Karpas-422 (cell line): ENCODE measurements at places on chromosomes 4 and X.

GRCh38 chr4:24015782-24016181, 125.9 kb upstream of the PPARGC1A start:
- DNase-seq: no peak

- DNase-seq: no peak
These were observed 500.9 kb upstream of the FAT1 start for GRCh38 chr4:187224560-187224959.

GRCh38 chr4:156252358-156252921, 298.8 kb upstream of the CTSO start:
- no peak for DNase-seq

DNA sequence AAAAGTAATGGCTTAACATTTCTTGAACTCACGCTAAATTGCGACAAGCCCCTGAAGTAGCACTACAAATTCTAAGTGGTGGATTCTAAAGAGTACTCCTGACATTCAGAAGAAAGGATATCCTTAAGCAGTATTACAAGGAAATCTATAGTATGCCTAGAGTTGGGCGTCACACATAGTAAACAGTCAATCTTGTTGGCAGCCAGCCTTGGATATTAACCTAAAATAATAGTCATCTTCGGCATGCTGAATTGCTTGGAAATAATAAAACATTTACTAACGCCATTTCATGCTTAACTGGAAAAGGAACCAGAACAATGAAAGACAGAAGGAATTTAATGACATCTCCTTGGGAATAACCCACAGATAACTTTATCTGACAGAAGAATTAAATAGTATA, 18.6 kb downstream of the ATP8A1 start:
- no peak for DNase-seq

DNA sequence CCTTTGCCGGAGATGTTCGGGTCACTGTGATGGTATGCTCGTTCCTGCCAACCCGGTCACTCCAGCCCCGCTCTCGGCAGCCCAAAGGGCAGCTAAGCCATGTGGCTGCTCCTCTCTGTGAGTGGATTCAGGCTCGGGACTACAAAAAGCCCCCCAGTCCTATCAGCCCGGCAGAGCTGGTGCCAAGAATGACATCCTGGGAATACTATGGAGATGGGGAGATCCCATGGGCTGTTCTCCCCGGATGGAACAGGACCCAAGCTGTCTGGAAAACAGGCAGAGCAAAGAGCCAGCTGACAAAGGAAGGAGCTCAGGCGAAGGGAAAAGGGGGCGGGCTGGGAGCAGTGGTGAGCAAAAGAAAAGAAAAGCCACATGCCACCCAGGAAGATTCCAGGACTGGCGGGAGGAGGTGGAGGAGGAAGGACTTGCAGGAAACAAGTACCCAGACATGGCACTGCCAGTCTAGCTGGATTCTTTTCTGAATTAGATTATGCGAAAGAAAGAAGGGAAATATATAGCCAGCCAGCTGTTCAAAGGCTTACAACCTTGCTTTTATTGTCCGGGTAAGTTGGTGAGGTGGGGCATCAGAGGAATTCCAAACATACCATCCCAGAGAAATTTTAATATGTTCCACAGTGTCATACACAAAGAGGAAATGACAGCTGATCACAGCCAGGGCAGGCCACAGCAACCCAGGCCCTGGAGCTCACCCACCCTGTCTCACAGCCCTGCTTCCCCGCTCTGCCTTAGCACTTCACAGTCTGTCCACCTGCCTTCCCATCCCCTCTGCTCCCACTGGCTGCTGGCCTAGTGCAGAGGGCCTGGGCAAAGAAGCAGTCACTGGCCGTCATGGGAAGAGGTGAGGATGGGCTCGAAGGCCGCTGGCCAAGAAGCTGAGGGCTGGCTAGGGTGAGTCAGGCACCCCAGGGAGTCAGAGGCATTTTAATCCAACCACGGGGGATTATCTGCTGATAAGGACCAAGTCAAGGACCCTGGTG, 3.4 kb downstream of the NDP start:
- no peak for DNase-seq
